ENCODE measurements at places on chromosomes 11 and 22.

- peak; percentile 29 for DNase-seq
These were observed 41.8 kb downstream of the TST start for GRCh38 chr22:36977401-36977861.

GRCh38 chr22:42695294-42695693 lies 25.4 kb downstream of the A4GALT start:
- no peak for DNase-seq

GRCh38 chr11:112178428-112178827 lies 3.1 kb downstream of the BCO2 start:
- DNase-seq, result no peak

DNA sequence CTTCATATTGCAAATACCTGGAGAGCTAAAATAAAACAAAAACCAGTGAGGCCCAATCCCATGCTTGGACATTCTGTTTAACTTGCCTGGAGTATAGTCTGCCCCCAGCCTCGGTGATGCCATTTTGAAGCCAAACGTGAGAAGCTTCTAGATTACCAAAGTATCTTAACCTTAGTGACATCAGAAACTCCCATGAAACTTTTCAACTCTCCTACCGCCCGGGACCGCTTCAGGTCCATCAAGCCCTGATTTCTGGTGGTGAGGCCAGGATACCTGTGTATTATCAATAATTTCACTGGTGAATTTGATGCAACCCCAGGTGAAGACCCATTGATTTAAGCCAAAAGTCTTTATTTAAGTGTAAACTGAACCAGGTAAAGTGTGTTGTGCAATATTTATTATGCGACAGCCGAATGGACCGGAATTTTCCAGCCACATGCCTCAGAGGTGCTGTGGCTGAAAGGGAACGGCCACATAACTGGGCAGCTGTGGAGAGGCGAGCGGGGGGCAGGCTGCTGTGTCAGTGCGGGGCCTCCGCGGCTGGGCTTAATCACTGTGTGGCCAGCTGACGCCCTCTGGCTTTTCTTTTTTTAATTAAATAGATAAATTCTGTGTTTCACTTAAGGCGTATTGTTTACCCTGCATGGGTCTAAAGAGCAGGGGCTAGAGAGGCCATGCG lies 385.5 kb upstream of the B3GAT1 start:
- DNase-seq, result no peak

GRCh38 chr11:128421577-128422330 lies 165.6 kb downstream of the ETS1 start:
- no peak for DNase-seq

DNA sequence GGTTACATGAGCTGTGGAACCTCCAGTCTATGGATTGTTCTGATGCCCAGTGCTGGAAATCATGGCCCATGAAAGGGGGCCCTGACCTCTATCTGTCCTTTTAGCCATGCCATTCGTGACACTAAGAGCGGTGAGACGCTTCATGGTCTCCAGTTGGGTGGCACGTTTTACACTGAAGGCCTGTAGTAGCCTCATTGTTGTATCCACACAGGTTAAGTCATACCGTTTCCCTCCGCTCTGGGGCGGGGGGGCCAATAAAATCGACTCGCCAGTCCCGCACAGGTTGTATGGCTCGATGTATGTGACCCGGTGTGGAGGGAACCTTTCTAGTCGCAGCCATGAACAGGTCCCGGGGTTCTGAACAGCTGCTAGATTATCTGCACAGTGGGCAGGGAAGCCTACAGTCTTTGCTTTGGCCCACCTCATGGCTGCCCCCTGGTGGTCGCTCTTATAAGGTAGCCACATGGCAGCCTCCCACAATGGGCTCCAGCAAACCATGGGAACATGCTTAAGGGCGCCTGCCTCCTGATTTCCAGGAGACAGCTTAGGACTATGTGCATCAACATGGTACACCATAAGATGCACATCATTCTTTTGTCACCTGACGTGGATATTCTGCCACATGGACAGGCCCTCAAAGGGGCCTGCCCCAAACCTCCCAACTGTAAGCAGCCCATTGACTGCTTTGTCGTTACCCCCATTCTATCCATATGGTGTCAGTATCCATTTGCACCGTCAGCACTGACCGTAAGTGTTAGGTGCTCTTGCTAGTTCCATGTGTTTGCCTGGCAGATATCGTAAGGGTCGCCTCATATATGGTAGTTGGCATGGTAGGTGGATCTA lies 19.7 kb upstream of the APOL3 start:
- DNase-seq, result peak; percentile 55

DNA sequence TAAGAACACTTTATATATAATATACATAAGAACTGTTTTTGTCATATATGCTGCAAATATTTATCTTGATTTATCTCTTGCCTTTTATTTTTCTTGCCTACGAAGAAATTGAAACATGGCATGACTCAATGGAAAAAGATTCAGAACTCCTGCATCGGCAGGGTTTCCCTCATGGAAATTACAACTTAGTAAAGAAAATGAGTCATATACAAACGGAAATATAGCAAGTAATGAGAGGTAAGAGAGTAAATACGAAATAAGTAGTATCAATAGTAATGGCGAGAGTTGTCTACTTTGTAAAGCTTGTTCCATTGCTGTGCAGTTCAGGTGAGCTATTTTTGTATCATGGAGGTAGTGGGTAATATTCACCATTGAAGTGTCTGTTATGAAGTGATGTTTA lies 350.4 kb downstream of the DDX10 start:
- no peak for DNase-seq

GRCh38 chr22:37731804-37732471 lies 35.1 kb downstream of the TRIOBP start:
- DNase-seq, result peak; percentile 24

GRCh38 chr11:91296629-91297028 lies 928.0 kb upstream of the FAT3 start:
- DNase-seq, result no peak

GRCh38 chr11:115501502-115501892 lies 2.7 kb downstream of the CADM1 start:
- DNase-seq, result no peak

- DNase-seq, result no peak
These were observed 73.6 kb downstream of the PHF21B start for GRCh38 chr22:44936201-44936600.

- no peak for DNase-seq
These were observed 56.7 kb upstream of the RAB38 start for GRCh38 chr11:88231894-88232482.

DNA sequence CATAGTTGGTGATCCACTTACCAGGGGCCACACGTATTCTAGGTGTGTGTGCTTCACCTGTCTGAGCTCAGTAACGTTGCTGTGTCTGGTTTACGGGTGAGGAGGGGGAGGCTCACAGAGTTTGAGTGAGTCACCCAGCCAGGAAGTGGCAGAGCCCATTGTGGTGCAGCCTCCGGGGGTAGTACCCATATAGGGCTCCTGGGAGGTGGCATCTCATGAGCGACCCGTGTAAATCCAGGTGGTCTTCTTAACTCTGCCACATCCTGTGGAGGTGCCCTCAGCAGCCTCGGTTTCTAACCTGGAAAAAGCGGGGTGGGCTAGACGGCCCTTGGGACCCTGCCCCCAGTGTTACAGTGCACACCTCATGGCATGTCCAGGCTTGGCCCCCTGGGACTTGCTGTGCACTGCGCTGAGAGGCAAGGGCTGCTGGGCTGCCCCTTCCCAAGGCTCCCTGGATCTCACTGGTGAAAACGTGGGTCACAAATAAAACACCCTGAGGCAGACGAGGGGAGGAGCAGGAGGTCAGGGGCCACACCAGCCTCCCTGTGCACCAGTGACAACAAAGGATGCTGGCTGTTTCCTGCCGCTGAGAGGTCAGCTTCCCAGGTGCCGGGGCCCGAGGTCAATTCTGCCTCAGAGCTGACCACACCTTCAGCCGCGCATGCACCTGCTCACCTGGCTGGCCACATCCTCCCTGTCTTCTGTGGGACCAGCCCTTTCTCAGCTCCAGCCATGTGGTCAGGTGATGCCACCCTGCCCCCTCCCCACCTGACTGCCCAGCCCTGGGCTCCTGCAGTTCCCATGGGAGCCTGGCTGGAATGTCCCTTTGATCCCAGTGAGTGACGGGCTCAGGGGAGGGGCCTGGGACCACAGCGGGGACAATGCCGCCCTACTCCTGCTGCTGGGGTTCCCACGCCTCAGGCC lies 305.1 kb downstream of the CTTN start:
- DNase-seq, result no peak

GRCh38 chr11:57674251-57674650 lies 6.3 kb downstream of the ZDHHC5 start:
- no peak for DNase-seq

- DNase-seq, result peak; percentile 11
These were observed 12.9 kb upstream of the CAT start for GRCh38 chr11:34425867-34426266.

DNA sequence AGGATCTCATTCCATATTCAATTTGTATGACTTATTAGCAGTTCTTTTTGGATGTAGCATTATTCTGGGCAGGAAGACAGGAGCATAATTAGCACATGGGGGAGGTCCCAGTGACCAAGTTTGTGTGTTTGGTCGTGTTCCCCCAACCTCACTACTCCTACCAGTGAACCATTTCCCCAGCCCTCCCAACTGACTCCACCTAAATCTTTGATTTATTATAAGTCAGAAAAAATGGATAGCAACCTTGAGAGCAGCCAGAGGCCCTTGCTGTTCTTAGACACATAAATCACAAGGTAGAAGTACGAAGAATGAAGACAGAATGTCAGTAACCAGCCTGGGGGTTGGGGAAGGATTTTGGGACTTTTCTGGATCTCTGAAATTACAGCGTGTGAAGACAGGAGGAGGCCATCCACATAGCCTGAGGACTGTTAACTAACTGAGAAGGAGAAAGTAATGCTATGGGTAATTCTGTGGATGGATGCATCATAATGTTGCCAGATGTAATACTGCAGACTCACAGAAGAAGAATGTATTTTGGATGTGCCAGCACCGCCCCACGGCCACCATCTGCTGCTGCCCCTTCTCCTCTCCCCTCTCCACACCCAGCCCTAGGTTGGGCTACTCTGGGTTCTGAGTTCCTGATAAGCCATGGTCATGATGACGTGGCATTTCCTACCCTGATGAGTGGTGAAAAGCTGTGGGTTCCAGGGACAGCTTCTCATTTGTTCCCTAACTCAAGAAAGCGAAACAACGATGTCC lies 124.3 kb upstream of the TTC12 start:
- DNase-seq, result no peak

GRCh38 chr11:1589996-1590395 lies 4.9 kb upstream of the KRTAP5-1 start:
- DNase-seq, result no peak

DNA sequence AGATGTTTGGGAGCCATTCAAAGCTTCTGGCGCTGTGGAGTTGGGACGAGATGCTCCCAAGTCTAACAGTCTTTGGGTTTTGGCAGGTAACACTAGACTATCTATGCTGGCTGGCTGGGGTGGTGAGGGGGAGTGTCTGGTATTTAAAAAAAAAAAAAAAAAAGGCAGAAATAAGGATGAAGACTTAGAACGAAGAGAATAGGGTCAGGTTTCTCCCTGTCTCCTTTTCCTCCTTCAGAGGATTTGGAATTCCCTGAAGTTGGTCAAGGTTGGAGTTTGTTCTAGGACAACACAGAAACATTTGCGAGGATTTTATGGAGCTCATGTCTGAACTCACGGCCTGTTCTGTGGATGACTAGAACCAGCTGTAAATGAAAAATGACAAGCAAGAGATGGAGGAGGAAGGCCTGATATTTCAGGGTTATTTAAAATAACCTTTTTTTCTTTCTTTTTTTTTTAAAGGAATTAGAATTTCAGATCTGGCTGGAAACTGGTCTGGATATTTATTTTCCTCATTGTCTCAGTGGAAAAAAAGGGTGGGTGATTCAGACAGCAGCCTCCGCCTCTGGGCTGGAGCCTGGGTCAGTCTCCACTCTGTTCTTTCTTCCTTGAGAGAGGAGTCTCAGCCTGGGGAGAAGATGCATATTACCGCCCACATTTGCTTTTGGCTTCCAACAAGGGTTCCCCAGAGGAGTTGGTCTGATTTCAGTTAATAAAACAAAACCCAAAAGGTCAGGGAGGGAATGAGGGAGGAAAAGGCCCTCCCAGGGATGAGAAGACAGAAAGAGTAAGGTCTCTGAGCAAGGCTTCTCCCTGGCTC lies 80.1 kb downstream of the USP35 start:
- DNase-seq, result no peak

DNA sequence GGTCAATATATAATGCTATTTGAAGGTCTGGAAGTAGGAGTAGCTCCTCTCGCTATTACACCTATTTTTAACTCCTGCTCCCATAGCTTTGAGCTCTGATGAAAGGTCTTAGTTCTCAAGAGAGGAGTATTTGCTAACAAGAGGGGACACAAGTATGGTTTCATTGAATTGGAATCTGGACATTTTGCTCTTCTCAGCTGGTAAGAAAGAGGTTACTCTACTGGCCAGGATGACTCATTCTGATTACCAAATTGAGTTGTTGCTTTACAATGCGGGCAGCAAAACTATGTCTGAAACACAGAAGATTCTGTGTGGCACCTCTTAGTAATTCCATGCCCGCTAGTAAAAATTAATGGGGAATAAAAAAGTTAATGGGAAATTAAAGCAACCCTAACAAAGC lies 63.6 kb upstream of the EP300 start:
- DNase-seq, result no peak

DNA sequence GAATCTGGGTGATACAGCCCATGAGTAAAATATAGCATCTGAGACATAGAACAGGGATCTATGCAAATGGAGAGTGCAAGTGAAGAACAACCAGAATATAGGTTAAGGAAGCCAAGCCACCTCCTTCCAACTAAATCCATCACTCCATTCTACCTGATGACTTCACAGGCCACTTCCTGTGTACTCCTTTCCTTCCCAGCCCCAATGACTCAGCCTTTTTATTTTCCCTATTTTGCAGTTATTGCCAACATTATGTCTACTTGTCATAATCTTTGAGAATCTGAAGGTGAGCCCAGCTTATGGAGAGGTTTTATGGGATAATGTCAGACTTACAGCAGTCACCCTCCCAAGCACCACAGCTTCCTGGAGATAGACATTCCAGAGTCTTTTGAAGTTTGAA lies 1.4 kb upstream of the OR52M1 start:
- DNase-seq, result no peak

DNA sequence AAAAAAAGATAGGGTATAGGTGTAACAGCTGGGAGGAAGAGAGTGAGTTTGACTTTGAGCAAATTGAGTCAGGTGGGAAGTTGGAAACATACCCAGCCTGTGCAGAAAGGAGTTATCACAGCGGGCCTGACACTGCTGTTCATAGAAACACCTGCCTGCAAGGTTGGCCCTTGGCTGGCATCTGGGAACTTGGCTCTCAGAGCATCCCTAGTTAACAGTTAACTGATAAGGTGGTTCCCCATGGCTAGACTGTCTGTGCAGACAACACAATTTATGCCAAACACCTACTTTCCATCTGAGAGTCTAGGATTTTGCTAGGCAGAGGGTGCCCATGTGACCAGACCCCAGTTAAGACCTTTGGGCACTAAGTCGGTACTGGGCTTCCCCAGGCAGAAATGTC lies 31.4 kb downstream of the ADAMTS8 start:
- DNase-seq, result no peak

DNA sequence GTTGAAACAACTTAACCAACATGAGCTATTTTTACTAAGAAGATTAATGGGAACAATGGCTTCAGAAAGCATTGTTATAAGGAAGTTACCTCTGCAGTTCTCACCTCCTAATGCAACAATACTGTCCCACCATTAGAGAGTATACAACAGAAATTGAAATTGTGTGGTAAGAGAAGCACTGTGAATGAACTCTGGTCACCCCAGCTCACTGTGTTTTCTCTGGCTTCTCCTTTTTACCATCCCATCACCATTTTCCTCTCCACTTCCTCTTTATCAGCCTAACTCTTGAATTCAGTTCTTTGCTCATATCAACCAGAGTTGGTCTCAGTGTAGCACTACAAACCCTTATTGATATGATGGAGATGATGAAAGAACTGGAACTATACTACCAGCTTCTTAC lies 138.0 kb upstream of the POU2AF2 start:
- no peak for DNase-seq

GRCh38 chr11:9219572-9219971 lies 45.6 kb downstream of the DENND5A start:
- DNase-seq, result no peak
